ENCODE measurements at places on chromosomes 13 and 19.

DNA sequence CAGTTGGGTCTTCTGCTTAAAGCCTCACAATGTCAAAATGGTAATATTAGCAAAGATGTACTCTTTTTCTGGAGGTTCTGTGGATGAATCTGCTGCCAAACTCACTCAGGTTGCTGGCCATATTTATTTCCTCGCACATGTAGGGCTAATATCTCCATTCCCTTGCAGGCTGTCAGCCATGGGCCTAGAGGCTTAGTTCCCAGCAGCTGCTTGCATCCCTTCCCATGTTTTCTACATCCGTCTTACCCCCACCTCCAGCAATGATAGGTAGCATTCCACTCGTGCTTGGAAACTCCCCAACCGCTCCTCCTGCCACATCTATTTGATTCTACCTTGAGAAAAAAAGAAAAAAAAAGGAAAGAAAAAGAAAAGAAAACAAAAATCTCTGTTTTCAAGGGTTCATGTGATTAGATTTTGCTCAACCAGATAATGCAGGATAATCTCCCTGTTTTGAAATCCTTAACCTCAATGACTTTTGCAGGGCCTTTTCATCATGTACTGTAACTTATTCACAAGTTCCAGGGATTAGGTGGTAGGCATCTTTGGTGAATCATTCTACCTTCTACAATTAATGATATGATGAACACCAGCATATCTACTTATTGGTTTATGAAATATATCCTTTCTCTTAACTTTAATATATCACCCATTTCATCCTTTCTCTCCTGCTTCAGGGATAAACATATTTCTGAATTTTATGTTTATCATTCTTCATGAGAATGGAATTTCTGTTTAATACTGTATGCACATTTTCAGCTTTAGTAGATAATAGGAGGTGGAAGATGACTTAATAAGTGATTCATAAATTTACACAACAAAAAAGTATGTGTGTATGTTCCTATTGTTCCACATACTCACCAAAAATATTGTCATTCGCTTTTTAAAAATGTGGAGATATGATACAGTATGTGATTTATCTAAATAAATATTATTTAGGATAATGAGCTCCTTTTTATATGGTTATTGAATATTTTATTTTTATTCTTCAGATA, 931.9 kb downstream of the SLITRK5 start:
- no peak for DNase-seq

DNA sequence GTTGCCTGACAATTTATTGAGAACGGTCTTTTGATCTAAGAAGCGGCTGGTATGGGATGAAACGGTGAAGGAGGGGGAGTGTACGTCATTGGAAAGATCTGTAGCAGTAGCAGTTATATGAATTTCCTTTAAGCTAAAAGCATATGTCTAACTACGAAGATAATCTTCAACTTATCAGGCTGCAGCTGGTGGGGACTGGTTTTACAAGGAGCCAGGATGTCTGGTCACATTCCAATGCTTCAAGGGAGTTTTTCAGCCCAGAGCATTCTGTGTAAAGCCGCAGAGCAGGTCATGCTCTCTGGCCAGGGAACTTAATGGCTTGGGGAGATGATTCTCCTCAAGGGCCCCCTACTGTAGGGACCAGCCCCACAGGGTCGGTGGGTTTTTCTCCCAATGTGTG, 29.2 kb downstream of the CLEC4M start:
- no peak for DNase-seq

- DNase-seq, result no peak
Measured at GRCh38 chr13:50731400-50731799, 112.1 kb downstream of the DLEU7 start.

GRCh38 chr13:20405691-20406090, 120.0 kb downstream of the CRYL1 start:
- DNase-seq, result peak; percentile 80

DNA sequence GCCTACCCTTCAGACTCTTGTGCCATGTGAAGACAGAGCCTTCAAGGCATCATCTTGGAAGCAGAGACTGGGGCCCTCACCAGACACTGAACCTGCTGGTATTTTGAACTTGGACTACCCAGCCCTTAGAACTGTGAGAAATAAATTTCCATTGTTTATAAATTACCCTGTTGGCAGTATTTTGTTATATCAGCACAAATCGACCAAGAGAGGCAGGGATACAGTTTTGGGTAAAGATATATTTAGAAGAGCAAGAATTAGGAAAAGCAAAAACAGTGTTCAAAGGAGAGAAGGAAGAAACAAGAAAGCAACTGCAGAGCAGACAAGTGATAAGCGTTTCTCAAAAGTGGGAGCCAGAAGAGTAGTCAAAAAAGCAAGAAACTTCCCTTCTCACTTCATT, 600.8 kb downstream of the DCT start:
- no peak for DNase-seq

- no peak for DNase-seq
Measured at GRCh38 chr19:13079542-13079986, 23.1 kb downstream of the LYL1 start.
